ENCODE measurements at places on chromosomes 5 and 9. TPM values are rescaled to one million over a fixed set of nuclear protein-coding genes. Genes with fewer than 3 reads are reported as not detected.

- DNase-seq, result no peak
Measured at GRCh38 chr5:124461157-124461556, 285.3 kb downstream of the ZNF608 start.

The ST8SIA4 gene
- 105 TPM for total RNA-seq

The PRKACG gene
- not detected for total RNA-seq

GRCh38 chr9:28607843-28608242 is 1034.6 kb upstream of the C9orf72 start:
- DNase-seq, result no peak

The SPINK5 gene
- not detected for total RNA-seq

DNA sequence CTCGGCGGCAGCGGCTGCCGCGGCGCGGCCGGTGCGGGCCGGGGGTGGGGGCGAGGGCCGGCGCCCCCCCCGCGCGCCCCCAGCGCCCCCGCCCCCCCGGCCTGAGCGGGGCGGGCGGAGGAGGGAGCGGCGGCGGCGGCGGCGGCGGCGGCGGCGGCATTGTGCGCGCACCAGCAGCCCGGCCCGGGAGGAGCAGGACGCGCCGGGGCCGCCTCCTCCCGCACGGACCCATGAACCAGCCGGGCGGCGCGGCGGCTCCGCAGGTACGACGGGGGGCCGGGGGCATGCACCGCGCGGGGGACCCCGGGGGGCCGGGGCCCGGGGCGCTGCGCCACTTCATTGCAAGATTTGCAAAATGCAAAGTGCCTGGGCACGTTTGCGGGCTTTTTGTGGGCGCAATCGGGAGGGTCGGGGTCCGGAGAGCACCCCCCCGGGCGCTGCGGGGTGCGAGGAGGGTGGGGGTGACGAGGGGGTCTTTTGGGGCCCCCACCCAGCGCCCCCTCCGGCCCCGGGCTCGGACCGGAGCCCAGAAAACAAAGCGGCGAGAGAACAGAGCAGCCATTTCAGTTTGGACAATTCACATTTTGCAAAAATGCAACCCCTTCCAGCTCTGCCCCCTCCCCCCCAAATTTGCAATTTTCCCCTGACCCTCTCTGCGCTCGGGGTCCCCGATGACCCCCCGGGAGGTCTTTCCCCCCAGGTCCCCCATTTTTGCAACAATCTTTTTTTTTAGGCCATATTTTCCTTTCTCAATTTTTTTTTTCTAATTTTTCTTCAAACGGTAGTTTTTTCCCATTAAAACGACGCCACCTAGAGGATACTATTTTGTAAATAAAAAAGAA is at the start of gene ZNF618:
Gene ZNF618, plus strand, starts transcription at position 159 of the 842 bp plus-strand sequence. Its CDS starts 72 bp downstream, at position 231.
- peak; percentile 37 for DNase-seq

GRCh38 chr5:115289104-115289503 is 7.3 kb downstream of the CCDC112 start:
- no peak for DNase-seq

The ORM2 gene
- not detected for total RNA-seq

Data from activated B cell treated with CpG ODN at 0.5 μM for 24 hours (primary cell).